ENCODE measurements at places on chromosomes 4 and X.

DNA sequence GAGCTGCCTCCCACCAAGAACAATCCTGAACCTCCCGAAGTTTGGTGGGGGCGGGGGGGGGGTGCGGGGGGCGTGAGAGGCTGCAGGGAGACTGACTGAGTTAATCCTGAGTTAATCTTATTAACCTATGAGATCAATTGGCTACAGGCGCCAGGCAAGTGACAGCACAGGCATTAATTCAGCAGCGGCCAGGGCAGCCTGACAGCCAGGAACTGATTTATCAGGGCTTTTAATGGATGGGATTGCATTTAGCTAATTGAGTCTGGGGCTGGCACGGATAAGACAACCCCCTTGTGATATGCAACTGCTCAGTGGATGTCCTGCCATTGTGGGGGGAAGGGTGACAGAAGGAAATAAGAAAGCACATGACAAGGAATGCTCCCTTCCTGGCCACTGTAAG lies 16.3 kb downstream of the RTL5 start:
- no peak for DNase-seq

- no peak for DNase-seq
Observed at GRCh38 chr4:186762865-186763264, 39.2 kb upstream of the FAT1 start.

GRCh38 chrX:69615779-69616456 lies at the start of gene EDA:
EDA (plus strand) TSS chrX:69616113.
- DNase-seq, result peak; percentile 88

DNA sequence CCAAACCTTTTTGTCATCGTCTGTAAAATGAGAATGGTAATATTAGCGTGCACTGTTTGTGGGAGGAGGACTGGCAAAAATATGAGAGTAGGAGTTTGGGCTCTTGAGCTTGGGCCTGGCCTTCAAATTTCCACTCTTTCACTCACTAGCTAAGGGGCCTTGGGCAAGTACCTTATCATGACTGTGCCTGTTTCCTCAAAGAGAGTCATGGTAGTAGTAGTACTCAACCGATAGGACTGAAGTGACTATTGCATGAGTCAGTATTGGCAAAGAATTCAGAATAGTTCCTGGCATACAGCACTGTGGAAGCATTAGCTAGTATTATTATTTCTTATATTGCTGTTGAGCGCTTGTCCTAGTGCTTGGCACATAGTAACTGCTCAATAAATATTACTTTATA lies 16.0 kb upstream of the RBM3 start:
- peak; percentile 62 for DNase-seq

- DNase-seq, result peak; percentile 82
Observed at GRCh38 chrX:19673375-19674040, 158.2 kb upstream of the MAP3K15 start.

DNA sequence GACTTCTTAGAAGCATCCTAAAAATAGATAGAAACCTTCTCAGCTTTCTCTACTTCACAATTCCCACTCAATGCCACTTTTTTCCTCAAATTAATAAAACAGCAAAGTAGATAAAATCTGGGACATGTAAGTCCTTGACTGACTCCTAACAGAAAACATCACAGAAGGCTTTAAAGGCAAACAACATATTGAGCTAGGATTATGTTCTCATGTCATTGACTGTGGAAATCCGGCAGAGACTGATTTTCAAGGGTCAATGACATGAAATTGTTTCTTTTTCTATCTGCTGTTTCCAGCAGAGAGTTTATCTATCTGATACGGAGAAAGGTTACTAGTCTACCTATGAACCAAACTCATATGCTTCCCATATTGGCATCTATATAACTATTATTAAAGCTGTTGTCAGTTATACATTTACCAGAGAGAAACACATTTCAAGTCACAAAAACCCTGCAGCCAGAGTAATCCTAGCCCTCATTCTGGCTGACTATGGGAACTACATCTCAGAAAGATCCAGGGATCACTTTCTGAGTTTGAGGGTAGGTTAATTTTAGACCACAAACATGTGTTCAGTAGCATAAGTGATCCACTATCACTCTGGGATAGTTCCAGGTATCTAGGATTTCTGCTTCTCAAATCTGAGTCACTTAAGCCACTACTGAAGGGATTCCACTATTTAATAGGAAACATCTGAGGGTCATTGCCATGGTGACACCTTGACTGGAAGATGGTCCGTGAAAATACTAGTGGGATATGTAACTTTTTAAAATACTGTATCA lies 147.6 kb downstream of the PPP3CA start:
- peak; percentile 10 for DNase-seq

- DNase-seq, result no peak
Observed at GRCh38 chr4:52995360-52996030, 133.4 kb downstream of the RASL11B start.

DNA sequence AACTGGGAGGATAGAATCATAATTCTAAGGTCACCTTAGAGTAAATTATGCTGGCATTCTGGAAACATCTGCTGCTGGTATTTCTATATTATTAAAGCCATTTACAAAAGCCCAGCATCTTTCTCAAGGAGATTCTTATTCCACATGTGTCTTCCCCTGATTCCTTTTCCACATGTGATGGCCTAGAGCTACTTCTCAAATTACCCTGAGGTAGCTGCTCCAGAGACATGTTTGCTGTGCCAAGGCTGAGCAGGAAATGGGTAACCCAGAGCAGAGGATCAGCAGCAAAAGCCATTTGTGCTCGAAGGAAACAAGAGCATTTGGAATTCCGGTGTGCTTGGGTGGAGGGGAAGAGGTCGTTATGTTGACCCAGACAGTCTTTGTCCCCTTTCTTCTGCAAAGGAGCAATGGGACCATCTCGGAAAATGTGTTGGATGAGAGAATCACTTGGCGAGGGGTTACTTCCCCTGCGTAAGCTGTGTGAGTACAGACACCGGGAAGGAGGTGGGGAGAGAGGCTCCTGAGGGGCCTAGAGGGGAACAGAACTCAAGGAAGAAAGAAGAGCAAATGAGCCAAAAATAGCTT lies 24.6 kb downstream of the TSC22D3 start:
- DNase-seq, result no peak

- DNase-seq, result no peak
Observed at GRCh38 chr4:6263526-6264224, 6.0 kb upstream of the WFS1 start.

DNA sequence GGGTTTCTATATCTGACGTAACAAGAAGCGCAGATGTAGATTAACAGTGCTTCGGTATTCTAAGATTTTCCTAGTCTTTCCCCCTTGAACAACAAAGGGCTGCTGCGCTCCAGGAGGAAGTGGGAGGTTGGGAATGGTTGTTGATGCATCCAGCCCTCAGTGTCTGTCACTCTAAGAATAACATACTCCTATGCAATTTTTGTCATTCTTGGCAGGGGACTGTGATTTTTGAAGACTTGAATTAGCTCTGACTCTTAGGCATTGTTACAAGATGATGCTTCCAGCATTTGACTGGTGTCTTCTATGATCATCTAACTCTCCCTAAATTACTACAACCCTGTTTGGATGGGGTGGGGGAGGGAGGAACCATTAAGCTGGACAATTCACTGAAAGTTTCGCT lies 394.2 kb downstream of the ARHGAP24 start:
- DNase-seq, result no peak

DNA sequence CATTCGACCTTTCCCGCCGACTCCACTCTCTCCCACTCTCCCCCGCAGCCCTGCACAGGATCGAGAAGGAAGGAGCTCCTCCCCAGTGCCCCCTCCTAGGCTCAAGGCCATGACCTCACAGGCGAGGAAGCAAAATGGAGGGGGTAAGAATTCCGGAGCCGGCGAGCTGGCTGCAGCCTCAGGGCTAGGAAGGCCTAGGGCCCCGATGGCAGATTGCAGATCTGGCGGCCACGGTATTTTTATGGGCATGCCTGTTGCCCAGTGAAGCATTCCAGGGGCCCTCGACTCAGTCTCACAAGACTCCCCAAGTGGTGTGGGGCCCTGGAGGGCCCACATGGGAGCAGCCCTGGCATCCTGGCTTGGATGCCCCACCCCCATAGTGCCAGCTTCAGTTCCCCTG lies 942 bp upstream of the L1CAM start:
- DNase-seq, result no peak

DNA sequence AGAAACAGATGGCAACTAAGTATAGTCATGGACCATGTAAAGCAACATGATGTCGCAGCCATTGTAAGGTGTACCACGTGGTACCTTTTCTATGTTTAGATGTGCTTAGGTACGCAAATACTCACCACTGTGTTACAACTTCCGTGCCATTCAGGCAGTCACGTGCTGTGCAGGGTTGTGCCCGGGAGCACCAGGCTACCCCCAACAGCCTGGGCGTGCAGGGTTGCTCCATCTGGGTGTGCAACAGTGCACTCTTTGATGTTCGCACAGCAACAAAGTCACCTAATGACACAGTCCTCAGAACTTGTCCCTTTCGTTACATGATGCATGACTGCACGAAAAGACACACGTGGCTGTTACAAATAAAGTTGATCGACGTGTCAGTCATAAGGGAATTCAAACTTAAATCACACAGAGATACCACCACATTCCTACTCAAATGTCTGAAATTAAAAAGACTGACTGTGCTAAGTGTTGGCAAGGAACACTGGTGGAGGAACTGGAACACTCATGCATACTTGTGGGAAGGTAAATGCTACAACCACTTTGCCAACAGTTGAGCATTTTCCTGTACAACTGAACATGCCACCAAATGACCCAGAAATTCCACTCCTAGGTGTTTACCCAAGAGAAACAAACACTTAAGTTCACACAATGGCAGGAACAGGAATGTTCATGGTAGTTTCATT lies 24.3 kb downstream of the CPLX1 start:
- no peak for DNase-seq

DNA sequence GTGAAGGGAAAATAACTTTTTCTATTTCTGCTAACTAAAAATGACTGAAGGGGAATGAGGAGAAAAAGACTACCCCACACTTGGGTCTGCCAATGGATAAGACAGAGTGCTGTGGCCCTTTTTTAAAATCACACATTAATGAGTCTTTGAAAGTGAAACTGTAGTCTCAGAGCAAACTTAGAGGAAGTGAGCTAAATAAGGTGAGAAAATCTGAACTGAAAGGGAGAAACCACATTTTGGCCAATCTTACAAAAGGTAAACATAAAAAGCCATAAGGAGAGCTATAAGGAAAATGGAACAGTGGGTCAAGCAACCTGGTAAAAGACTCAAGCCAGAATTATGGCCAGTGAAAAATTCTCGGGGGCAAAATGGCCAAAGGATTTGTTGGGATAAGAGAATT lies 755.1 kb upstream of the IGFBP7 start:
- no peak for DNase-seq

GRCh38 chr4:150242820-150243458 lies 164.7 kb downstream of the DCLK2 start:
- DNase-seq, result peak; percentile 71

DNA sequence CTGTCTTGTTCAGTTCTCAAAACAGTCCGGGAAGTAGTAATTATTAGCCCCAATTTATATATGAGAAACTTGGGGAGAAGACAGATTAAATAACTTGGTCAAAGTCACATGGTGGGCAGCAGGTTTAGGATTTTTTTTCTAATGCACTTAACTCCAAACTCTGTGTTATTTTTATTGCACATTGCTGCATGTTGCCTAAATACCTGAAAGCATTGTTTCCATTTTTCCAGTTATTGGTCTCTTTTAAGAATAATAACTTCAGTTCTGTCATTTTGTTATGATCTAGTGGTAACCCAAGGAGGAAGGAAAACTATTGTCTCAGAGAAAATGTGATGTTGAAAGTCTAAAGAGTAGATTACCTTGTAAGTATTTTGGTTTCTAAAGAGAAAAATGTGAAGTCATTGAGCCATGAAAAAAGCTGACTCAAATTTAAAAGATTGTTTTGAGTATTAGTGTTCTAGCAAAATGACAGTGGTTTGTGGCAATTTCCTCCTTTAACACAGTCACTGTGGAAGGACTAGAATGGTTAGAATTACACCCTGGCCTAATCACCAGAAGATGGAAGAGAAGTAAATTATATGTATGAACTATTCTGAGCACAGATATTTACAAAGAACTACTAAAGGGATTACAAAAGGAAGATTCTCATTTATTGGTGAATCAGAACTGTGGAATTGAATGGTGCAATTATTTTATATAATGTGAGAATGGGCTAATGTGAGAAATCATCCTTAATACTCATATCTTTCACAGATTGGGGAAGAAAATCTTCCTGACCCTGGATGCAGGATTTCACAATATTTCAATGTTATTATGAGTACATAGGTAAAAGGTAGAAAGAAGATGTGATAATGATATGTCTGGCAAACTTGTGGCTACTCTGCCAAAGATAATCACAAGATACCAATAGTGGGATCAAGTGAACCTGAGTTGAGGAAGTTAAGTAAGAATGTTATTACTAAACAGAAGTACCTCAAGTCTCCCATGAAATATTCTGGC lies 21.7 kb upstream of the CXCL8 start:
- peak; percentile 17 for DNase-seq

- DNase-seq, result no peak
Observed at GRCh38 chr4:65724973-65725372, 54.7 kb upstream of the EPHA5 start.

- no peak for DNase-seq
Observed at GRCh38 chr4:177375372-177375771, 65.7 kb downstream of the NEIL3 start.

DNA sequence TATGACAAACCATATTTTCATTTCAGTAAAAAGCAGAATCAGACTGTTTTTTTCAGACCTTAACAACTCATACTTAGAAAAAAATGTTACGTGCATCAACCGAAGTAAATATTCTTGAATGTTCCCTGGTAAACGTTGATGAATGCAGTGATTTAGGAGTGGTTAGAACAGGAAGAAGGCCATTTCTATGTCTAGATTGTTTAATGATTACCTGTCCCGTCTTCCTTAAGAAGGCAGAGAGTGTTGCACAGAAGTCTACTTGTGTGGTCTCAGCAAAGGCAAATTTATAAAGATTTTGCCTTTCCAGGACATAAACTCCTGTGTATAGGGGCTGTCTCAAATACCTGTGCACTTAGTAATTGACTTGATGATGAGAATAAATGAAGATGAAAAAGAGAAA lies 134.5 kb downstream of the MGST2 start:
- no peak for DNase-seq

GRCh38 chr4:107711831-107712230 lies 8.2 kb downstream of the PAPSS1 start:
- no peak for DNase-seq

DNA sequence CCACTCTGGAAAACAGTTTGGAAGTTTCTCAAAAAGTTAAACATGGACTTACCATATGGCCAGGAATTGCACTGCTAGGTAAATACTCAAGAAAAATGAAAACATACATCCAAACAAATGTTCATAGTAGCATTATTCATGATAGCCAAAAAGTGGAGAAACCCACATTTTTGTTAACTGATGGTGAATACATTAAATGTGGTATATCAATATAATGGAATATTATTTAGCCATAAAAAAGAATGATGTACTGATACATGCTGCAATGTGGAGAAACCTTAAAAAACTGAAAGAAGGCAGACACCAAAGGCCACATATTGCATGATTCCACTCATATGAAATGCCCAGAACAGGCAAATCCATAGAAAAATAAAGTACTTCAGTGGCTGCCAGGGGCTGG lies 79.1 kb downstream of the SHROOM3 start:
- DNase-seq, result no peak

DNA sequence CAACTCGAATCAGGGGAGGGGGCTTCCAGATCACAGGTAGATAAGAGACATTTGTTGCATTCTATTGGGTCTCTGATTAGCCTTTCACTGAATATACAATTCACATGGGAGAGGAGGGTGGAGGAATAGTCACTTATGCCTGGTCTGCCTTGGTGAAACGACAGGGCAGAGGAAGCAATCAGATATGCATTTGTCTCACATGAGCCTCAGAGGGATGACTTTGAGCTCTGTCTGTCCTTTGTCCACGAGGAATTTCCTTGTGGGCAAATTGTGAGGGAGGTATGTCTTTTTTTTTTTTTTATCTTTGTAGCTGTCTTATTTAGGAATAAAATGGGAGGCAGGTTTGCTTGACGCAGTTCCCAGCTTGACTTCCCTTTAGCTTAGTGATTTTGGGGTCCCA lies 28.5 kb upstream of the TMSB4X start:
- no peak for DNase-seq
